ENCODE measurements at places on chromosomes 12 and 14.

DNA sequence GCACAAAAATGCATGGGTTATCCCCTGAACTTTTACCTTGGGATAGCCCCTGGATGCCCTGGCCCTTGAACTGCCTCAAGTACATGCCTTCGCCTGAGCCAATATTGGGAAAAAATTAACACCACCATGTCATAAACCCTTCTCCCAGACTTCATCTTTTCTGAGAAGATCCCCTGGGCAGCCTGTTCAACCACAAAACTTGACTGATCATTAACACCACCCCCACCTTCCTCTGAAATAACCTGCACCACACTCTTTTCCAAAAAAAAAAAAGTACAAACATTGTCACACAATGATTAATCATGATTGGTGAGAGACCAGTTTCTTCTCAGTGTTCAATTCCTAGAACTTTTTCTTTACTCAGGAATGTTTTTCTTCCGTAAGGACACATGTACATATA lies 217.9 kb downstream of the PAX9 start:
- DNase-seq, result no peak

GRCh38 chr12:26204612-26205289 lies 9.4 kb downstream of the SSPN start:
- DNase-seq, result peak; percentile 23

GRCh38 chr12:25970916-25971653 lies 12.6 kb downstream of the RASSF8 start:
- DNase-seq, result peak; percentile 31

DNA sequence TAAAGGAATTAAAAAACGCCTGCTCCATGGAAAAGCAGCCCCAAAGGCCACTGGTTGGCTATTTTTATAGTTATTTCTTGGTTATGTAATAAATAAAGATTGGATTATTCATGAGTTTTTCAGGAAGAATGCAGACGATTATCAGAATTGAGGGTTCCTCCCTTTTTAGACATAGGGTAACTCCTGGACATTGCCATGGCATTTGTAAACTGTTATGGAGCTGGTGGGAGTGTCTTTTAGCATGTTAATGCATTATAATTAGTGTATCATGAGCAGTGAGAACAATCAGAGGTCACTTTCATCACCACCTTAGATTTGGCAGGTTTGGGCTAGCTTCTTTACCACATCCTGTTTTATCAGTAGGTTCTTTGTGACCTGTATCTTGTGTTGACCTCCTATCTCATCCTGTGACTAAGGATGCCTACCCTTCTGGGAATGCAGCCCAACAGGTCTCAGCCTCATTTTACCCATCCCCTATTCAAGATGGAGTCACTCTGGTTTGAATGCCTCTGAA lies 728.7 kb downstream of the GALC start:
- no peak for DNase-seq

DNA sequence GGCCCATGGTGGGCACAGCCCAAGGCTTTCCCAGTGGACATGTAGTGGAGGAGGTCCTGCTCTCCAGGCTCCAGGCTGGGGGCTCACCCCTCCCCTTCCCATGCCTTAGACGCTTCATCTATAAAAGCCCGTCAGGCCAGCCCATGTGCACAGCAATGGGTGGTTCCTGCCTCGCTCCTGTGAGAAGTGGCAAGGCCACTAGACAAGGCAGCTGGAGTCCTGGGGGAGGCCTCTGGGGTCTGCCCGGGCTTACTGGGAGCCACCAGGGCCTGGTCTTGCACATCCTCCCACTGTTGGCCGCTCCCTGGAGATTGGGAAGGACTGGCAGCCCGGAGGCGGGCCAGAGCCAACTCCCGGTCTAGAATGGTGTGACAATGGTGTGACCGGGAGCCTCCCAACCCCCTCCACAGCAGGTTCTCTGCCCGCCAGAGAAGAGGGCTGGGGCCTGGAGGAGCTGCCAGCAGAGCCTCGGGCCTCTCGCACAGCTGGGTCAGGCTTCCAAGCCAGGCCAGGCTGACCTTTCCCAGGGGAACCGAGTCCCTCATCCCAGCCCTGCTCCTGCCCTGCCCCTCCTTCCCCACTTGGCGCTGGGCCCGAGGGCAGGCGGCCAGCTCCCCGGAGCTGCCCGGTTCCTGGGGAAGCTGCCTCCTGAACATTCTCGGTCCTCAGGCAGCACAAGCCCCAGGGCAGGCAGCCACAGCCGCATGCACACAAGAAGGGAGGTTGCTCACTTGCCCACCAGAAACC lies 97.9 kb downstream of the RFLNA start:
- peak; percentile 63 for DNase-seq

GRCh38 chr12:56722832-56723231 lies 2.3 kb downstream of the NACA start:
- no peak for DNase-seq

GRCh38 chr14:60618241-60618640 lies 31.0 kb downstream of the SIX1 start:
- no peak for DNase-seq

GRCh38 chr12:3202734-3203446 lies 125.7 kb downstream of the TSPAN9 start:
- DNase-seq, result peak; percentile 51

- no peak for DNase-seq
These were observed 47.1 kb downstream of the IL31 start for GRCh38 chr12:122126713-122127597.

DNA sequence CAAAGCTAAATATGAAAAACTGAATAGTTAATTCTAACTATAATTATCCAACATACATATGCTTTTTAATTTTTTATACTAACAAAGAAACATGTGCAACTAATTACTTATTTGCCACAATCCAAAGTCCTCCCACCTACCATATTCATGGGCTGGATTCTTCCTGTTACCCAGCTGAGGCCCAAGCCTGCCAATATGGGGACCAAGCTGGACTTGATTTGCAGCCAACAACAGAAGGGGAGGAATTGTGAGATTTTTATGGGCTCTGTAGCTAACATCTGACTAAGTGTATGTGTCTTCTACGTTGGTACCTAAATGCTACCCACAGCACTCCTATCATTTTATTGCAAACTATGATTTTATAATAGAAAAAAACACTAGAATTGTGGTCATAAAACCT lies 13.1 kb upstream of the ANKS1B start:
- DNase-seq, result no peak

- no peak for DNase-seq
These were observed 282.4 kb downstream of the DPF3 start for GRCh38 chr14:72611506-72611905.

- DNase-seq, result no peak
These were observed 176.0 kb downstream of the KIF26A start for GRCh38 chr14:104314251-104314941.

Data from choroid plexus epithelial cell (primary cell).